ENCODE measurements at places on chromosomes 7 and 10.

GRCh38 chr10:81949283-81949682 lies 74.3 kb downstream of the NRG3 start:
- no peak for DNase-seq

DNA sequence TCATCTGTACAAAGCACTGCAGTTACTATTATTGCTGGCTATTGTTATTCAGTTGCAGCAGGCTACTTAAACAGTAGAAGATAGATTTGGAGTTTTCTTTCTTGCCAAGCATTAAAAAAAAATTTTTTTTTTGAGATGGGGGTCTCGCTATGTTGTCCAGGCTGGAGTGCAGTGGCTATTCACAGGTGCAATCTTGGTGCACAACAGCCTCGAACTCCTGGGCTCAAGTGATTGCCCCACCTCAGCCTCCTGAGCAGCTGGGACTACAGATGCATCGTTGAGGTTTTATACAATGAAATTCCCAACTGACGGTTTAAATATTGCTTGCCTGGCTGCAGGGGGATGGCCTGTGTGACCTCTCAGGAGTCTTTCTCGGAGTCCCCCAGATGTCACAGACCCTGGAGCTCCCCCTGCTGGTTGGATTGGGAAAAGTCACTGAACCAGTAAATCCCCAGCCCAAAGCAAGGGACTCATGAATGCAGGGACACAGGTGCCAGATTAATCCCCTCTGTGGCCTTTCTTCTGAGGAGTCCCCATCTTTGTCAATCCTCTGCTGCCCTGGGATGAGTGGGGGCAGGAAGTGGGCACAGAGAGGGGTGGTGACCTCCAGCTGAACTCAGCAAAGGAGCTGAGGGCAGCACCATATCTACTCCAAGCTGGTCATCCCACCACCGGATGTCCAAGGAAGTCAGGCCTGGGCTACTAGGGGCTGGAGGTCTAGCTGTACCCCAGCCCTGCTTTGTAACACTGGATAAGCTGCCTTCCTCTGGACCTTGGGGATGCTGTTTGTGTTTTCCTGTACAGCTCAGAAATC lies 149.6 kb downstream of the C10orf105 start:
- peak; percentile 61 for DNase-seq

GRCh38 chr10:103568505-103568904 lies 75.0 kb downstream of the NEURL1 start:
- DNase-seq: no peak

DNA sequence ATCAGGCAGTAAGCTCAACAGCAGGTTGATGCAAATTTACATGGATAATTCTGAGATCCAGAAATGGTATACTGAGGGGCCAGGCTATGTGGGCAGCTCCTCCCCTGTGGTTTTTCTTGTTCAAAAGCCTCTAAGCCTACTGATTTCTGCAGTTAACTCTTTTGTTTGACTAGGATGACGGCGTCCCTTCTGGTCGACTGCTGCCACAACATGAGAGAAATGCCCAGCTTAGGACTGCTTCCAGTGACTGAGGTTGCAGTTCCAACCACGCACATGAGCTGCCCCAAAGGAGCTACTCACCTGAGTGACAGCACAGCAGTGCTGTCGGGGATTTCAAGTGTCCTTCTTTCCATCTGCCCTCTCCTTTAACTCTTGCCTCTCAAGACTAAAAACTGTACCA lies 973.0 kb upstream of the GHITM start:
- no peak for DNase-seq

DNA sequence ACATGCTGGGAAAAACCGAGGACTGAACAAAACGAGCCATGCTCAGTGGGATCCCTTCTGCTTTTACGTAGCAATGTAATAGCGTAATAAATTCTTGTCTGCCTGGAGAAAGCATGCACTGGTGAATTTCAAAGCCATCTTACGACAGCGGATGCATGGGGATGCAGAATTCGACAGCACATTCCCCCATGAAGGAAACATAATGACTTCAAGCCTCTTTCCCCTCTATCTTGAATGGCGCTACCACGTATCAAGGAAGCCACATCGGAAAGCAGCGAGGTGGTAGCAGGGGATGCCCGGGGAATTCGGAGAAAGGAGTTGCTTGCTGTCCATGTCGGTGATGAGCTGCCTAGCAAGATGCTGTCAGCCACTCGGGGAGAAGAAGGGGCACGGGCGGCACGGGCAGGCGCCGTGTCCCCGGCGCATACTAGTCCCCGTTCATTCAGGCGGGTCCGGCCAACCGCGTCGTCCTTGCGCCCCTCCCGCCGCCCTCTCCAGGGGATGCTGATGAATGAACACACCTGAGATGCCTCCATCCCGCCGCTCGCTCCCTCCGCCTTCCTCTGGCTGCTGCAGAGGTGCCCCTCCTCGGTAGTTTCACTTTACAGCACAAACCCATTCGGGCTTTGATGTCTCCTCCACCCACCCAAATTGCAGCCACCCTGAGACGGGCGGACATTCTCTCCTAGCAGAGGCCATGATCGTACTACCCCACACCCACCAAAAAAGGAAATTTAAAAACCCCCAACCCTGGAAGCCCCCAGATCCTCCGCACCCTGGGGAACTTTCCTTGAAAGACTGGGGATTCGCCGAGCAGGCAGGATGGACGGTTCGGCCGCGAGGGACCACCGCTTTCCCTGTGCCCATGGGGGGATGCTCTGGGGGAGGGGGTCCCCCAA lies 644 bp downstream of the SORBS1 start:
- peak; percentile 55 for DNase-seq

- no peak for DNase-seq
These were observed 9.7 kb downstream of the CACUL1 start for GRCh38 chr10:118745056-118745455.

DNA sequence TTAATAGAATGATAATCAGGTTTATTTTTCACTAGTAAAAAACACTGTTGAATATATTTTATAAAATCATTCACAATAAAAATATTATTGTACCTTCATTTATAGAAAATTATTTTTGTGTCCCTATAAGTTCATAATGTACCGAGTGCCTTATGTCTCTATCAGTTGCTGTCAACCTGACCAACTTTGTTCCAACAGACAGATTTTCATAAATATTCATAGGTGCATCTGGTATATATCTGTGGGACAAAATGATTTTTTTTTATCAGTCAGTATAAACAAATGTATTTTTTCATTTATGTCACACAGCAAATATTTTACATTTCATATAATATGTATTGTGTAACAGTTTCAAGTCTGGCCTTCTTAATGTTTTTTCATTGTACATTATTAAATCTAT lies 195.9 kb downstream of the HGF start:
- no peak for DNase-seq

DNA sequence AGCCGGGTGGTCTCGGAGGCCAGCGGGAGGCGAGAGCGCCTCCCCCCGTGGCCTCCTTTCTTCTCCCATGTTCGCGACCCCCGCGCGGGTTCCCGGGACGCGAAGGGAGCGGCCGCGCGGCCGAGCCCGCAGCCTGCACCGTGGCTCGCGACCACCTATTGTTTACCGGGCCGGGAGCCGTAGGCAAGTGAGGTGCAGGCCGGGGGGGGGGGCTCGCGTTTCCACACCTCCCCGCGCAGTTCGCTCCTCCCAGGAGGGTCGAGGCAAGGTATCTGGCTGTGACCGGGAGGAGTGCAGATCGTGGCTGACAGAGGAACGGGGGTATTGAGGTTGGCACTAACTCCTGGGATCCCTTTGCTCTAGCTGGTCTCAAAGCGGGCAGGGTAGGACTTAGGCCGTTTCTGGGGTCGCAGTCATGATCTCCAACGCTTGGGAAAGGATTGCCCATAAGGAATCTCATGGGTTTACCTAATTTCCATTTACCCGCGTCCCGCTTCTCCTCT lies 734 bp downstream of the PTPN12 start:
- DNase-seq: peak; percentile 59

DNA sequence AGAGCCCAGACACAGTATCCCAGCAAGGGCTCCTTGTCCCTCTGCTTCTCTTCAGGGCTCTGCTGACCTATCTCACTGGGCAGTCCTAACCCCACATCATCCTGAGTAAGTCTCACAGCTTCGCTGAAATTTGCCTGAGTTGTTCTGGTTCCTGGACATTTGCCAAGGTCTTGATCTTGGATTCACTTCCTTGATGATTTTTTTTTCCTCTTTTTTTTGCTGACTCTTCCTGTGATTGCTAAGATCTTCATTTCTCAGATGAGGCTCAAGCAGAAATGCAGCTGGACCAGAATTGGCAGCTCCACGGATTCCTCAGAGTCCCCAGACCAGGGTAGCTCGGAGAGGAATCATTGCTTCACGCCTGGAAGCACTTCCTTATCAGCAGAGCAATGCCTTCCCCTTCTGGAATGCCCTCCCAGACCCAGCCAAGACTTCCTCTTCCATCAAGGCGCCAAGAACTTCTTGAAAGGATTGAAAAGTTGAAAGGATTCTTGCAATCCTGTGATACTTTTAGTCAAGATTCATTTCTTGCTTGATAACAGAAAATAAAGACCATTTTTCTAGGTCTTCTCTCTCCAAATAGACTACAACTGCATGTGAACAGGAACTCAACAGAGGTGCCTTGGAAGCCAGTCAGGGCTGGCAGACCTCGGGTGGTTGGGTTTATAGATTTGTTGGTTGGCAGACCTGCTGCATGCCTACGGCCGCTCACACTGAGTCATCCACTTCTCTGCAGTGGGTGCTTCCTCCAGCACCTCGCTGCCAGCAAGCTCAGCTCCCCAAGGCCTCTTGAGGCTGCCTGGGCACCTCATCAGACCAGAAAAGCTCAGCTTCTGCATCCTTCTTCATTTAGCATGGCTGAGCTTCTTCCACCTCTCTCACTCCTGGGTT lies 8.8 kb upstream of the AFAP1L2 start:
- DNase-seq: no peak

DNA sequence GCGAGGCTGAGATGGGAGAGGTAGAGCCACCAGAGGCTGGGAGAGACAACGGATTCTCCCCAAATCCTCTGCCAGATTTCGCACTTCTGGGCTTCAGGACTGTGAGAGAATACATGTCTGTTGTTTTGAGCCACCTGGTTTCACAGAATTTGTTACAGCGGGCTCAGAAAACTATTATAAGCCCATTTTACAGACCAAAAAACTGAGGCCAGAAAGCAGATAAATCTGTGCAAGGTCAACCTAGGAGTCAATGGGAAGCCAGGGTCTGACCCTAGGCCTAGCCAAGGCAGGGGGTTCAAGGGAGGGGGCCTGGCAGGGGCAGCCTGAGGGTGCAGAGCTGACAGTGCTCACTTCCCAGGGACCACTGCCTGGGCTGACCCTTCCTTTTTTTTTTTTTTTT lies 8.7 kb downstream of the MYL10 start:
- no peak for DNase-seq

DNA sequence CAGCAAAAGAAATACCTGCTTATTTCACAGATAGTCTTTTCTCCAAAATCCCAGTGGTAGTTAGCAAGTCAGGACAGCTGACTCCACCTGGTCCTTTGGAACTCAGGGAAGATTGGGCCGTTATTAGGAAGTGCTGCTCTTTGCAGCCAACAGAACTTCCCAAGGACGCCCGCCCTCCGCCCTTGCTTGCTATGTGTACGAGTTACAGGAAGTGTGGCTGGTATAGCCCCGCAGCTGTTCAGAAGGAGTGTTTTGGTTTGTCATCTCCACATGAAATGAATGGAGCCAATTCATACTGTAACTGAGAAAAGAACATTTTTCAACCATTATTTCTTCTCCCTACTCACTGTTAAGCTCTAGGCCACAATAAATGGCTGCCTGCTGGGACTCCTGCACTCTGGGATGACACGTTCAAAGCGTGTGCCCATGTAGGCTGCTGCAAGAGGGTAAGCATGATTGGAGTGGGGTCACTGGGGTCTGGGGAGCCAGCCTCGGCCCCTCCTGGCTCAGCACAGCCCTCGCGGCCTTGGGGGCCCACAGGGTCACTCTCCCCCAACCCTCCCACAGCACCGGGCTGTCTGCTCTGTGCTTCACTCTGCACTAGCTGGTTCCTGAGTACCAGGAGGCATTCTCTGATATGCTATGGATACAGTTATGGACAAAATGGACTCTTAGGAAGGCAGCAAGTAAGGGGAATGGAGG lies 244.0 kb downstream of the EBF3 start:
- DNase-seq: no peak

DNA sequence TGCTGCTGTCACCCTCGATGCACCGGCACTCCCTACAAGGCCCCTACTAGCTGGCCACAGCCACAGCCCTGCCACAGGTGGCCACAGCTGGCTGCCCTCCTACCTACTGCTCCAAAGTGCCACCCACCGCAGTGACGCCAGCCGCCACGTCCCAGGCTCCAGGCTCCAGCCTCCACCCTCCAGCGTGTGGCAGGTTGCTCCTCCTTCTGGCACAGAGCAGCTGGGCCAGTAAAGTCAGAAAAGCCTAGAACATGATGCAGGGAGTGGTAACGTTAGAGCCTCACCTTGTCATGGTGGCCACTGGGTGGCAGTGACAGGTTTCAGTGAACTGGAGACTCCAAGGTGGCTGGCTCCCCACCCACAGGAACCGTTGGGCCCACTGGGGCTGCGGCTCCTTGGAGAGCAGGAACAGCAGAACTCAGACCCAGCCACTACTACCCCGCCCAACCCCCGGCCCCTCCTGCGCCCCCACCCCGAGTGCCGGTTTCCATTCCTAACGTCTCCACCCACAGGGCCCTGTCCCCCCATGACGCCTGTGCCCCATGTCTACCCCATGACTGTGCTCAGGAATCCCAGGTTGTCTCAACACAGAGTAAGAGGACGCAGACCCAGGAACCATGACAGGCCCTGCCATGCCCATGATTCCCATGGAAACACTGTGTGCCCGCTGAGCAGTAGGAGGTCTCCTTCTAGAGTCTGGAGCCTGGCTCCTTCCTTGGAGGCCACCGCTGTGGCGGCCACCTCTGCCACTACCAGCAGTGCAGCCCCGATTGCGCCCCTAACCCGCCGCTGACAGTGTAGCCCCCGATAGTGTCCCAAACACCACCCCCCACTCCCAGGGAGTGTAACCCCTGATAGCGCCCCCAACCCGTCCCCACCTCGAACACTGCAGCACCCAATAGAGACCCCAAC lies 52.3 kb upstream of the ZNF33B start:
- no peak for DNase-seq

DNA sequence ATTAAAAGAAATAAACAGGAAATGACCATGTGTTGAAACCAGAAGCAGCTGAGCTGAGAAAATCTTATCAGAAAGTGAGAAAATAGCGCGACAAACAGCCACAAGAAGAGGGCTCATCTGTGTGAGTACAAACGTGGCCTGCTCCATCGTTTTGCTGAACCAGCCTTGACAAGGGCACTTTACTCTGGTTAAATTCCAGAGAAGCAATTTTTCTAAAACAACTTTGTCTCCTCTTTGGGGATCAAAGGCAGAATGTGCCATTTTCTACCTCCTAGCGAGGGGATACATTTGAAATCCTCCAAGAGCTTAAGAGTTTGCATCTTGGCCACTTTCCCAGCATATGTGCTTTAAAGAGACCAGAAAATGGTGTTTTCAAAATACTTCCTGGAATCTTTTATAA lies 51.3 kb upstream of the VIPR2 start:
- DNase-seq: no peak

- no peak for DNase-seq
These were observed 501.1 kb downstream of the TNS3 start for GRCh38 chr7:47080816-47081215.

DNA sequence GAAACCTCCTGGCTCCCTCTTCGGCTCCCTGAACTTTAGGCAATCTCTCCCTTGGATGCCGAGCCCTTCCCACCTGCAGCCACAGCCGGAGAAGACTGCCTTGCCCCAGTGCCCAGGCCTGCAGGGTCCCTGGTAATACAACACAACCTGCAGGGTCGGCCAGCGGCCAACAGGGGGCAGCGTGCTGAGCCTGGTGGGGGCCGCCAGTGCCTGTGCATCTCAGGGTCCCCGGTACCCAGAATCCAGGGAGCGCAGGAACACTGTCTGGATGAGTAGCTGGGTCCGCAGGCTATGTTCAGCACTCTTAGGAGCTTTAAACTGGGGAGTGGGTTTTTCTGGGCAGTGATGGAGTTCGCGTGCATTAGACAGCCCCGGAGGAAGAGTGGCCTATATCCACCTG lies 17.5 kb upstream of the C10orf71 start:
- no peak for DNase-seq
